Activated gamma-delta T cell treated with anti-CD3 and anti-CD28 coated beads, Interleukin-2, amount 50 U/mL, for 16 hours (primary cell): ENCODE measurements at places on chromosomes 3 and 15.

DNA sequence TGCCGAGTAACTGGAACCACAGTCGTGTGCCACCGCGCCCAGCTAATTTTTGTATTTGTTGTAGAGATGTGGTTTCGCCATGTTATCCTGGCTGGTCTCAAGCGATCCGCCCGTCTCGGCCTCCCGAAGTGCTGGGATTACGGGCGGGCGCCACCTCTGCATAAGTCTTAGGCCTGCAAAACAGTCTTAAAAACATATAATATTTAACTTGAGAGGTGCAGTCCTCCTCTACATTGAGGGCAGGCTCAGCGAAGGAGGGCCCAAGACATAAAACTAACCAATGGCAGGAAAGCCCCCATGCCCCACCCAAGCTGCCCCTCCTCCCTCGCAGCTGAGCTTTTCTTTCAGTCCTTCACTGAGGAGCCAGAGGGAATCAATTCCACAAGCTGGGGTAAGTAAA is at the start of gene SLC28A2:
Gene SLC28A2 (plus strand): TSS at position 347 of the 400 bp plus-strand sequence. CDS start 982 bp downstream, outside the sequence.
- DNase-seq: no peak

GRCh38 chr3:55605443-55606236 is 118.5 kb upstream of the WNT5A start:
- DNase-seq: no peak

GRCh38 chr3:119211193-119211592 is 29.5 kb downstream of the B4GALT4 start:
- no peak for DNase-seq

GRCh38 chr3:115928376-115928775 is 305.1 kb downstream of the GAP43 start:
- DNase-seq: no peak

GRCh38 chr15:72276326-72276700 is 4.0 kb upstream of the PARP6 start:
- no peak for DNase-seq

- no peak for DNase-seq
Measured at GRCh38 chr3:142224482-142225072, 808 bp downstream of the GK5 start.

- DNase-seq: no peak
Measured at GRCh38 chr15:67957435-67958132, 96.5 kb upstream of the PIAS1 start.

GRCh38 chr3:55823001-55823400 is 335.9 kb upstream of the WNT5A start:
- no peak for DNase-seq

- no peak for DNase-seq
Measured at GRCh38 chr3:119715105-119715504, 12.3 kb downstream of the CFAP91 start.
